ENCODE measurements at places on chromosomes 6 and 20.

- no peak for DNase-seq
Observed at GRCh38 chr20:18001131-18001921, 32.5 kb downstream of the MGME1 start.

- no peak for DNase-seq
Observed at GRCh38 chr6:110816677-110817076, 1.4 kb upstream of the CDK19 start.

- DNase-seq: no peak
Observed at GRCh38 chr6:85464260-85464644, 14.4 kb downstream of the NT5E start.

DNA sequence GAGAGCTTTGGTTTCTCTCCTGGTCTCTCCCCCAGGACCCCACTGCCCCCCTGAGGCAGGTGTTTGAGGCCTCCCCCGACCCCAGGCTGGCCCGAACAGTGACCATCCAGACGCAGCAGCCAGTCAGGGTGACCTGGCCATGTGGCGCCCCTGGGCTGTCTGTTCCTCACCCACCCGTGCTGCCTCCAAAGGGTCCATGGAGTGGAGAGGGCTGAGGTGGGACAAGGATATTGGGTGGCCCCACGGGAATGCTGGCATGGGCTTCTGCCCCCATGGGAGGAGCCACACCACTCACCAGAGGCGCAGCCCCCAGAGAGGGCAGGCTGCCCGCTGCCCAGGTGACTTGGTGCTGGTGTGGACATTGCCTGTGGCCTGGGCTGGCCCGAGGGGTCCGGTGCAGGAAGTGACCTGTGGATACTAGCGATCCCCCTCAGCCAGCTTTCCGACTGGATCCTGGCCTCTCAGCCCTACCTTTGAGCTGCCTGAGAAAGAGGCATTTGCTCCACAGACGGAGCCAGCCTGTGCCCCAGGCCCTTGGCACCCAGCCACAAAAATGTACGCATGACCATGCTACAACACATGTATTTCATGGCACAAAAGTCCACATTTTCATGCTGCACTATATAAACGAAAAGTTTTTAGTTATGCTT lies 50.8 kb downstream of the BCAS4 start:
- no peak for DNase-seq

DNA sequence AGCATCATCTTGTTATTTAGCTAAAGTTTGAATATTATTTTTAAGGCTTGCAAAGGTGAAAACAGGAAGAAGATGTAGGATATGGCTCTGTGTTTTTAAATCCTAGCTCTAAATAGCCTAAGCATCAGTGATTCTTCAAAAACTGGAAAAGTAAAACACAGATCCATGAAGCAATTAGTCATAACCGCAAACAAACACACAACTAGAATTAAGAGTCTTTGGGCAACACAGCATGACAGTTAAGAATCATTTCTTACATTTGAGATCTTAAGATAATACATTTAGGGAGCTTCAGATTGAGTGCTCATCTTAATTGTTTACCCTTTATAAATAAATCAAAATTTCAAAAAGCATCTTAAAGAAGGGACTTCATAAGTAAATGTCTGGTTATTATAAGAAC lies 115.8 kb upstream of the MAP7 start:
- DNase-seq: no peak

DNA sequence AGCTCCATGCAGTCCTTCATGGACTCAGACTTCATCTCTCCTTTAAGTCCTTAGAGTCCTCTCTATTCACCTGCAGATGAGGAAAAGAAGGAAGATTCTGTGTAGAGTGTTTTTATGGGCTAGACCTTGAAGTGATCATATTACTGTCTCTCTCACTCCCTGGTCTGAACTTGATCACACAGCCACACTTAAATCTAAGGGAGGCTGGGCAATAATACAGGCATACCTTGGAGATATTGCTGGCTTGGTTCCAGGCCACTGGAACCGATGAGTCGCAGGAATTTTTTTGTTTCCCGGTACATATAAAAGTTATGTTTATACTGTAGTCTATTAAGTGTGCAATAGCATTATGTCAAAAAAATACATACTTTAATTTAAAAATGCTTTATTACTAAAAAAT lies 59.2 kb upstream of the FOXO3 start:
- DNase-seq: no peak

DNA sequence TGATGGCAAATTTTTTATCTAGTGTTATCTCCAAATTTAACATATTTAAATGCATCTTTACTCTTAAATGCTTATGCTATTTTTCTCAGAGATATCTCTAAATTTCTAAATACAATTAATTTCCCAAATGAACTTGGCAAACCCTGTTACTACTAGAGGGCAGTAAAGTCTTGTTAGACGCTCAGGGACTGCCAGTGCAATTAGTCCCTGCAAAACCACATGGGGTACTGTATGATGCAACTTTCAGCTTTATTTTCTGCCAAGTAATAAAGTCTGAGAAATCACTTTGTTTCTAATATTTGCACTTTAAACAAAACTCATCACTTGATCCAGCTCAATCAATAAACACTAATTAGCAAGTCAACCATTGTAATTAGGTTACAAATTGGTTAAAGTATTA lies 76.0 kb upstream of the ADGRB3 start:
- no peak for DNase-seq

DNA sequence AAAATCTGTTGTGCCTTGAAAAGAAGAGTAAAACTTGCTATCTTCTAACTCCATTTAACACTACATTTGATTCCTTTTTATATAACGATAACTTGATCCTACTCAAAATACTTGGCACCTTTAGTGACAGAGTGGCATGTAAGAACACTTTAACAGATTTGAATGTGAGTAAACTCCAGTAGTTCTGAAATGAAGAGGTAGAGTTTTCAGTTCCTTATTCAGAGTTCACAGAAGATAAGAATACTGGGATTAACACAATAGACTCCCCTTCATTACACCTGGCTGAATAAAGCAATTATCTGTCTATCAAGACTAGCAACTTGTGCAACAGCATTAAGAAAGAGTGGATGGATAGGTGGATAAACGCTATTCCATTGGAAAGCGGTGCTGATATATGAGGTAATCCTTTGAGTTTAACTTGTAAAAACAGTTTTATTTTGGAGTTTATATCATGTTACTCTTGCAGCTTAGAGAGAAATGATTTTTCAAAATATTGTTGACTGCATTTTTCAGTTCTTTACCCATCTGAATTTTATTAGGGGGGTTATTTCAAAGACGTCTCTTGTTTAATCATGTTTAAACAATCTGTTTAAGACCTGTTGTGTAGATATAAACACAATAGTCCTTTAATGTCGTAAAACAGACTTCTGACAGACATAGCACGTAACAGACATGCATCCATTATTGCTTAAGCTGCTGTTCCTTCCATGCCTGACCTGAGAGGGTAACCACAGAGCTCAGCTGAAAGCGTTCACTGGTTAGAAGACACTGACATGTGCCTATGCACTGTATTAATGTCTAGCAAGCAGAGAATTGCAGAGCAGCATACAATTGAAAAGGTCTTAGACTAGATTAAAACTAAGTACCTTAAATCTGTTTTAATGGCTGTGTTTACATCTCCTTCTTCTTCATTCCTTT lies 102.4 kb upstream of the SUPT3H start:
- DNase-seq: no peak

- no peak for DNase-seq
Observed at GRCh38 chr20:10429443-10429981, 4.5 kb downstream of the MKKS start.

Measured in anterior cingulate cortex (tissue), 58 donors.